ENCODE measurements at places on chromosomes 5 and 9. TPM values are rescaled to one million over a fixed set of nuclear protein-coding genes. Genes with fewer than 3 reads are reported as not detected.

DNA sequence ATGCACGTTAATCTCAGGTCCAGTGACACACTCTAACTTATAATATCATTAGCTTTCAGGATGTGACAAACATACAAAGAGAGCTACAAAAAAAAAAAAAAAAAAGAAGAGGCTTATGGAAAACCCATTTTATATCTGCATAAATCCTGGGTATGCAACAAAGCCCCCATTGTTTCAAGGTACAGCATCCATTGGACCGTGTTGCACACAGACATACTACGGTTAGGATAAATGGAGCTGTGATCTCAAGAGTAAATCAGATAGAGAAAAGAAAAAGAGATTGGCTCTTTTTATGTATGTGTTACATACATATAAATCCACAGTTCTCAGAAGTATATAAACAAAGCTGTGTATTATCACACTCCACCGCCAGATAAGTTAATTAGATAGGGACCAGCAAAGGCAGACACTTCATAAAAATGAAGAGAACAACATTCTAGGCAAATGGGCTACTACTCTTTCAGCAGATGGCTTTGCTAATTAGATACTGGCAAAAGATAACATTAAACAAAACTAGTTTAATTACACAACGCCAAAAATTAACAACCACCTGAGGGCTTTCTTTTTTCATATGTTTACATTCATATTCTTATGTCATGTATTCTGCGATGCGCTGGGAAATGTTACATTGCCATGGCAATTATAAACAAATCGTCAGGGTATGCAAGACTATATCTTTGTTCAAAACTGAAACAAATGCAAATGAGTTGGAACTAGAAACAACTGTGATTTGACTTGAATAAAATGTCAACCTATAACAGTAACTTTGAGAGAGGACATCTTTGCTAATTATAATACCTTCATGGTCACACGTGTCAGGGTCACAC, 304.2 kb downstream of the SEMA5A start:
- no peaks in the 10 kb centered on the region for H3K4me1 ChIP-seq
- H3K27me3 ChIP-seq, result peaks cover 2% of the 10 kb centered on the region
- H3K4me3 ChIP-seq, result no peak overlapping the region
- H3K36me3 ChIP-seq, result no peaks in the 10 kb centered on the region
- DNase-seq, result no peak

The PRELID1 gene
- total RNA-seq, result 104 TPM

The WDR38 gene
- not detected for total RNA-seq

The PRUNE2 gene
- total RNA-seq, result not detected

- no peak overlapping the region for H3K4me3 ChIP-seq
- H3K36me3 ChIP-seq, result no peaks in the 10 kb centered on the region
- DNase-seq, result no peak
- no peak overlapping the region for H3K27ac ChIP-seq
Measured at GRCh38 chr9:118336250-118336942, 632.2 kb downstream of the TLR4 start.

- peaks cover 6% of the 10 kb centered on the region for H3K36me3 ChIP-seq
- no peak for DNase-seq
- H3K27me3 ChIP-seq, result no peaks in the 10 kb centered on the region
Measured at GRCh38 chr5:40675396-40676133, 4.2 kb upstream of the PTGER4 start.

The ADRA1B gene
- not detected for total RNA-seq

DNA sequence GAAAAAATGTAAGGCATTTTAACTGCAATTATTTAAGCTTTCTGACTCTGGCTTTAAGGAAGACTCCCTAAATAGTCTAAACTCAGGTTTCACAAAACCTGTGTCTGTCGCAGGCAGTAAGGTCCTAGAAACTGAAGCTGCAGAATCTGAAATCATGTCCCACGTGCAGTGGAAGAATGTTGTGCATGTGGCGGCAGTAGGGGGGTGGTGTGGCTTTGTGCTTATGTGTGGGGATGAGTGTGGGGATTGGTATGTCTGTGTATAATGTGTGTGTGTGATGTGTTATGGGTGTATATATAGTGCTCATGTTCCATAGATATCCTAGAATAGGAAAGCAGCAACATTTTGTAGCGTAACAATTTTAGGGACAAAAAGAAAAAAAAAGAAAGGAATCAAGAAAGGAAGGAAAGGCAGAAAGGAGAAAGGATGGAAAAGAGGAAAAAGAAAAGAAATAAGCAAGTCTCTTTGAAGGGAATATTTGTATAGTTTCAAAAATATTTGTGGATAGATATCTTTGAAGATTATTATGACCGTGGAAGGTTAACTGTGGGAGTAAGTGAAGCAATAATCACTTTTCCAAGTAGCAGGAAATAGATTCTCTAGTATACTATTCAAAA, 6.6 kb downstream of the ANKDD1B start:
- H3K27me3 ChIP-seq, result peaks cover 3% of the 10 kb centered on the region
- H3K4me1 ChIP-seq, result no peaks in the 10 kb centered on the region
- no peaks in the 10 kb centered on the region for H3K36me3 ChIP-seq
- no peak for DNase-seq

The PKD2L2 gene
- total RNA-seq, result not detected

DNA sequence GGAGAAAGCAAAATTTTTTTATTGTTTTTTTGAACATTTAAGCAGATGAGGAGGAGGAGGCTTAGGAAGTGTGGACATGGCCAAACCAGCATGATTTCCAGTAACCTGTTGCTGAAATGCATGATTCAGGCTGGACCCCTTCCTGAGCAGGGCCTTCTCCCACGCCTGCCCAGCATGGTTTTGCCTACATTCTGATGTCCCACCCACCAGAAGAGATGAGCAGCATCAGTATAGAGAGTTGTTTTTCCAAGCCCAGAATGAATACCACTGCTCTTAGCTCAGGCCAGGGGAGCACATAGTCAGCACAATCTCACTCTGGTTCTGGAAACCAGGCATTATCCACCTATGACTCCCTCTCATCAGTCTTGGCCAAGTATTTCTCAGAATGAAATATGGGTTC, 90.1 kb downstream of the PAPPA start:
- DNase-seq, result no peak
- H3K4me1 ChIP-seq, result no peaks in the 10 kb centered on the region
- no peaks in the 10 kb centered on the region for H3K27me3 ChIP-seq
- no peak overlapping the region for H3K27ac ChIP-seq
- H3K4me3 ChIP-seq, result no peak overlapping the region

The COL27A1 gene
- 1.7 TPM for total RNA-seq

DNA sequence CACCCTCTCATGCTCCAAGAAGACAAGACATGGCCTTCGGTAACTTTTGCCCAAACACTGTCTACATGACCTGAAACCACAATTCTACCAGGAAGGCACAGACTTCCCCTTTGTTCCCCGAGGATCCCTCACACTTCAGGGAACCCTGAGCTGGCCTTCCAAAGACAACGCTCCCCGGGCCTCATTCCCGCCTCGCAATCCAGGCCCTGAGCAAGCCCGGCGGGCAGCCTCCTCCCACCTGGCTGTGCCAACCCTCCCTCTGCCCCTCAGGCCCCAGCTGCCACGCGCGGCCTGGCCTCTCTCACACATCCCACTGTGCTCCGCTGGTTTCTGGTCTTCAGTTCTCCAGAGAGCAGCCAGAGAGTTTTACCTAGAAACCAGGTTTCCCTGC, 7.3 kb downstream of the QSOX2 start:
- no peak for DNase-seq
- no peak overlapping the region for H3K27ac ChIP-seq
- H3K27me3 ChIP-seq, result no peaks in the 10 kb centered on the region
- H3K36me3 ChIP-seq, result peaks cover 1% of the 10 kb centered on the region
- H3K4me1 ChIP-seq, result peaks cover 19% of the 10 kb centered on the region
- H3K4me3 ChIP-seq, result no peak overlapping the region

The CCDC192 gene
- total RNA-seq, result not detected

The ROPN1L gene
- total RNA-seq, result 1.5 TPM

The SLC34A1 gene
- 1.9 TPM for total RNA-seq

DNA sequence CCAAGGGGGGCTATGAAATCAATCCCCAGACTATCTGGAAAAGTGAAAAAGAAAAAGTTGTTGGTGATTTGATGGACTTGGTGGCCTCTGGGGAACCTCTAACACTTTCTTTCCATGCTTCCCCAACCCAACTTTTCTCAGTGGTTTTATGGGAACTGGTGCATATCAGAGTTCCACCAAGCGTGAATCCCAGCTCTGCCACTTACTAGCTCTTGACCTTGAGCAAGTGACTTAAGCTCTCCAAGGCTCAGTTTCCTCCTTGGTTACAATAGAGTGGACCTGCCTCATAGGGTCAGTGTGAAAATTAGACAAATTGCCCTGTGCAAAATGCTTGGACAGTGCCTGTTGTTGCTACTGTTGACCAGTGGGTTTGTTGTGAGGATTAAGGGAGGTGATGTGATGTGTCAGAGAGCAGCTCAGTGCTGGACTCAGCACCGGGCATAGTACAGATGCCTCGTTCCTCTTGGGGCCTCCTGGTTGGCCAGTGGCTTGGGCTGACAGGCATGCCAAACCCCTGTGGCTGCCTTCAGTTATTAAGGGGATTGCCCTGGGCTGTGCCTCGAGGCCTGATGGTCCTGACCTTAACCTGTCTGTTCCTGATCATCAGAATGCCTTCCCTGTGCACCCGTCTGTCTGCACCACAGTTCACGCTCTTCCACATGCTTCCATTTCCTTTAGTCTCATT, 49.3 kb downstream of the COL15A1 start:
- H3K27me3 ChIP-seq, result peaks cover 8% of the 10 kb centered on the region
- no peak overlapping the region for H3K27ac ChIP-seq
- H3K4me1 ChIP-seq, result peaks cover 1% of the 10 kb centered on the region
- no peak overlapping the region for H3K4me3 ChIP-seq

The PCDHGB5 gene
- total RNA-seq, result not detected

- peaks cover 10% of the 10 kb centered on the region for H3K27me3 ChIP-seq
- no peak overlapping the region for H3K27ac ChIP-seq
- H3K36me3 ChIP-seq, result no peaks in the 10 kb centered on the region
- H3K4me3 ChIP-seq, result no peak overlapping the region
Measured at GRCh38 chr5:174337276-174338184, 292.0 kb downstream of the NSG2 start.

DNA sequence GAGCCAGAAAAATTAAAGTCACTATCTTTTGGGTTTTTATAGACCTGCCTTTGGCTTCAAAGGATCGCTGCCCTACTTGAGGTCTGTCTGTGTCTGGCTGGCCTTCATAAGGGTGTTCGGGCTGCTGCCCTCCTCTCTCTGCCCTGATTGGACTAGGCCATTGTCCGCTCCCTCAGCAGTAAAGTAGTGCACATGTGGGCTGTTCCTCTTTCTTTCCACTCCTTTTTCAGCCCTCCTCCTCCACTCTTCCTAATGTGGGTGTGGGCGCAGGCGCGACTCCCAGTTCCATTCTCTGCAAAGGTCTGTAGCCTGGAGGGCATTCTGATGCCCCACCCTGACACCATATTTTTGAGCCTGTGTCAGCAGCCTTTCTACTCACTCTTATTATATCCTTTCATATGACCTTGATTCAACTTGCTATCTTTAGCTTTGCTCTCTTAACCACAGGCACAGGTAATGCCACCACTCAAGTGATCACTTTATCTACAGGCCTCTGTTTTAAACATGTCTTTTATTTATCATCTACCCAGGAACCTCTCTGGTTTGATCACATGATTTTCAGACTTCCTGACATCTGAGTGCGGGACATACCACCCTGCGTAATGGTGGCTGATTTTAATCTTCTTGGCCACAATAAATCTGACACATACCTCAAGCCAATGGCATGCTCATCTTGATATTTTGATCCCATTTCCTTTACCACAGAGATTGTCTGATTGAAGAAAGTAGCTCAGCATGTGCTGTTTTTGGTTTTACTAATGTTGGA, 144.5 kb downstream of the AOPEP start:
- H3K4me1 ChIP-seq, result peaks cover 14% of the 10 kb centered on the region
- peaks cover 8% of the 10 kb centered on the region for H3K27me3 ChIP-seq
- peaks cover 3% of the 10 kb centered on the region for H3K36me3 ChIP-seq
- peak overlapping the region; percentile 75 for H3K27ac ChIP-seq
- DNase-seq, result no peak

GRCh38 chr9:33210006-33210715, 29.8 kb upstream of the SPINK4 start:
- peaks cover 7% of the 10 kb centered on the region for H3K27me3 ChIP-seq
- no peaks in the 10 kb centered on the region for H3K36me3 ChIP-seq
- H3K4me1 ChIP-seq, result no peaks in the 10 kb centered on the region
- H3K27ac ChIP-seq, result no peak overlapping the region

DNA sequence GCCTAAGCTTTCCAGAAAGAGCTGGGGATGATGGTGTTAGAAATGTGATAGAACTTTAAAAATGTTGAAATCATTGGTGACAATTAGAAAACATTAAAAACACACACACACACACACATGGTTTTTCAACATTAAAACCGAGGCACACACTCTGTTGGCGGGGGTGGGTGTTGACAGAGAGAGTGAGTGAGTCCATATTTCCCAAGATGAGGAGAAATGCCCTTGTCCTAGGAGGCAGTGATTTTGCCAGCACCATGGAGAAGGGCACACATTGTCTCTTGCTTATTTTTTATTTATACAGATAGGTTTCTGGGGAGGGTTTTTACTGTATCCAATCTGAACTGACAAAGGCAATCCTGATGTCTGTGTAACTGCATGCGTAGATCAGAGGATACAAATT, 152.5 kb downstream of the INSYN2B start:
- no peak overlapping the region for H3K4me3 ChIP-seq
- no peaks in the 10 kb centered on the region for H3K27me3 ChIP-seq
- H3K27ac ChIP-seq, result no peak overlapping the region
- peaks cover 32% of the 10 kb centered on the region for H3K36me3 ChIP-seq

DNA sequence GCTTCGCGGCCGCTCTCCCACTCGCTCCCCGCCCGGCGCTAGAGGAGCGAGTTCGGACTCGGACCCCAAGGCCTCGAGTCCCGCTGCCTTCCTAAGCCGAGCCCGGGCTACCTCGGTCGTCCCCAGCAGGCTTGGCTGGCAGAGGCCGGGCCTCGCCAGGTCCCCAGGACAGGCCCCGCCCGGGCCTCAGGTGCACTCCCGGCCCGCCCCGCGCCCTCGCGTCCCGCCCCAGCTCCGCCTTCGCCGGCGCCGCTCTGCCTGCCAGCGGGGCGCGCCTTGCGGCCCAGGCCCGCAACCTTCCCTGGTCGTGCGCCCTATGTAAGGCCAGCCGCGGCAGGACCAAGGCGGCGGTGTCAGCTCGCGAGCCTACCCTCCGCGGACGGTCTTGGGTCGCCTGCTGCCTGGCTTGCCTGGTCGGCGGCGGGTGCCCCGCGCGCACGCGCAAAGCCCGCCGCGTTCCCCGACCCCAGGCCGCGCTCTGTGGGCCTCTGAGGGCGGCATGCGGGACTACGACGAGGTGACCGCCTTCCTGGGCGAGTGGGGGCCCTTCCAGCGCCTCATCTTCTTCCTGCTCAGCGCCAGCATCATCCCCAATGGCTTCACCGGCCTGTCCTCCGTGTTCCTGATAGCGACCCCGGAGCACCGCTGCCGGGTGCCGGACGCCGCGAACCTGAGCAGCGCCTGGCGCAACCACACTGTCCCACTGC, at the start of gene SLC22A5:
Gene SLC22A5 (plus strand): TSS at position 237 of the 707 bp plus-strand sequence. CDS start 263 bp downstream, at position 500.
- no peaks in the 10 kb centered on the region for H3K27me3 ChIP-seq
- peak within 1 kb of the TSS; percentile 83 for H3K4me3 ChIP-seq
- H3K36me3 ChIP-seq, result no peaks in the 10 kb centered on the region
- peak within 1 kb of the TSS; percentile 71 for H3K27ac ChIP-seq
- H3K4me1 ChIP-seq, result peaks cover 17% of the 10 kb centered on the region
- DNase-seq, result peak; percentile 88

The RUSC2 gene
- total RNA-seq, result 2.1 TPM
